ENCODE measurements at places on chromosomes 1 and 21.
A peak's percentile ranks its signal among the peaks of the same experiment; 100 is the strongest.

DNA sequence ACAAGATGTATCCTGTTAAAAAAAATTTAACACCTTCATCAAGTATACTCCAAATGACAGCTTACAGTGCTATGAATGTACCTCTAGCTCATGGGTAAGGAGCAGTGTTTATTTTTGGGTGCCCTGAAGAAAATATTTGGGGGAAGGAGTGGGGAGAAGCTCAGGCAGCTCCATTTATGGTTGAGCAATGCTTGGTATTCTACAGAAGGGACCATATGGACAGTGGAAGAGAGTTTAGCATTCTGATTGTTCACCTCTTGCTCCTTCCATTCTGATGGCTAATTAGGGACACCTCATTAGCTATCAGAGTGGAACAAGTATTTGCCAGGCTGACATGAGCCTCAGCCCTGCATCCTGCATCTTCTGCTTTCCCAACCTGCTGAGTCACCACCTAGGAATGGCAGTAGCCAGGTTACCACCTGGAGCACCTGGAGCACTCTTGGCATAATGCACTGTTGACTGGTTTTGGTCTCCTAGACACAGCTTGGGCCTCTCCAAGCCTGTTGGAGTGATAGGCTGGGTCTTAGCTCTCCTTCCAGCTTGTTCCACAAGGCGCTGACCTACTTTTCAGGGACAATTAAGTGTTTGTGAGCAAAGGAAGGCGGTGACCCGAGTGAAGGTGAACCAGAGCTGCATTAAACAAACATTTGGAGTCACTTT is 62.0 kb upstream of the MACF1 start:
- DNase-seq: no peak

- no peak for DNase-seq
These were observed 136.9 kb upstream of the ERRFI1 start for GRCh38 chr1:8163039-8163438.

GRCh38 chr1:23558140-23558871 is 995 bp downstream of the ID3 start:
- peak; percentile 82 for DNase-seq

- no peak for DNase-seq
These were observed 190.6 kb upstream of the SAMSN1 start for GRCh38 chr21:14736672-14737071.

DNA sequence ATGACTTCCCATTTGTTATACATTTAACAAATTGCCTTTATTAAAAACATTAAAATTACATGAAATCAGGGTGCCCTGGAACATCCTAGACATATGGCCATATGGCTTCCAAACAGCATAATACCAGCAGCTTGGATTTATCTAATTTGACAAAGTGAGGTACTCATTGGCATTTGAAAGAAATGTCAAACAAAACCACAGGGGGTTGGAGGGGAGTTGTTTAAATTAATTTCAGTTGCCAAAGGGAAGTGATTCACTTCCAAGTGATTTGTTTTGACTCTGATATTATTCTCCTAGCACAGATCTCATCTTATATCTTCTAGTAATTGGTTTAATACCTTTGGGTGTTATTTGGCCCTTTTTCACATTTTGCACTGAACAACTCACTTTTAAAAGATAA is 24.5 kb upstream of the POU2F1 start:
- DNase-seq: no peak

GRCh38 chr1:240693036-240693435 is 81.1 kb upstream of the GREM2 start:
- DNase-seq: no peak

DNA sequence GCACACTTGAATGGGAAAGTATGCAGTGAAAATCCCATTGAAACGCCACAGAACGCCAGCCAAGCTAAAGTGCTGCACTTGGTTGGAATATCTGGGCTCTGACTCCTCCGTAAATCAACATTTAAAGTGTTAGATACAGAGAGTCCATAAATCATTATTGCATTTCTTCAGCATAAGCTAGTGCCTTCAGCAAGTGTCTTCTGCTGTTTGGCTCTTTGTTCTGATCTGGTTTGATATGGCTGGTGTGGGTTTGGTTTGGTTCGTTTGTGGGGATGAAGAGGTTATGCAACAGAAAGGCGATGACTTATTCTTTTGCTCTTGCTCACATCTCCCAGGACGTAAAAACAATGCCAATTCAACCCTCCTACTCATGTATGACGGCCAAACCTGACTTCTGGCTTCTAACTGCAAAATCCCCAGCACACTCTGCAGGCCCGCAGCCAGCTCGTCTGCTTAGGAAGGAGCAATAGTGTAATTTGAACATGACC is 121.8 kb upstream of the ERG start:
- DNase-seq: peak; percentile 86

- DNase-seq: no peak
These were observed 8.0 kb downstream of the SMAP2 start for GRCh38 chr1:40381268-40382107.

- DNase-seq: no peak
These were observed 113.0 kb upstream of the VAV3 start for GRCh38 chr1:108077991-108078390.

DNA sequence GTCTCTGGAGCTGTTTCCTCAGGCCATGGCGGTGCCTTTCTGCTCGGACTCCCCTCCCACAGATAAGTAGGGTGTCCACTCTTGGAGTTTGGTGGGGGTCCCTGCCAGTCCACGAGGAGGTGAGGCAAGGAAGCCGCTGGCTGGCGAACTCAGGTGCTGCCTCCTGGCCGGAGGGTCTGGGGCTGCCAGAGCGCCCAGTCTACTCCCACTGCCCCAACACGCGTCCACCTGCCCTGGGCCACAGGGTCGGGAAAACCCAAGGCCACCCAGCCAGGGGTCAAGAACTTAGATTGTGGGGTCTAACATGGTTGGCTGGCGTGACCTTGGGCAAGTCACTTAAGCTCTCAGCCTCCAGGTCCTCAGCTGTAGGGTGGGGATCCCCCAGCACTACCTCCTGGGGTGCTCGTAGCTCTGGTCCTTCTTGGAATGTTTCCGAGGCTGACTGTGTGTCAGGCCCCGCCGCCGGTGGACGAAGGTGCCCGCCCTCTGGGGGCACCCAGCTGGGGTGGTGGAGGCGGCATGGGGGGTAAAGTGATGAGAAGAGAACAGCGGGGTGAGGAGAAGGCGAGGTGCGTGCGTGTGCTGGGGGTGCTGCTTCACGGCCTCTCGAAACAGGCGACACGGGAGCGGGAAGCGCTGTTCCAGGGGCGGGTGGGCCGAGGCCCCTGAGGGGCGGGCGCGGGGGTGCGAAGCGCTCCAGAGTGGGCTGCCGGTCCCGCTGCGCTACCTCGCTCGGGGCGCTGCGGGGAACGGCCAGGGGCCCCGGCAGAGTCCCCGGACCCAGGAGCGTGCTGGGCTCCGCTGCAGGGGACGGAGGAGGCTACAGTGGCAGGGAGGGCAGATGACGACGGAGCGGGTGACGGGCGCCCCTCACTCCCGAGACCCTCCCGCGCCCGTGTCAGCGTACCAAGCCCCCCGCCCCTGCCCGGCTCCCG is 1.2 kb downstream of the SH2D5 start:
- DNase-seq: no peak

DNA sequence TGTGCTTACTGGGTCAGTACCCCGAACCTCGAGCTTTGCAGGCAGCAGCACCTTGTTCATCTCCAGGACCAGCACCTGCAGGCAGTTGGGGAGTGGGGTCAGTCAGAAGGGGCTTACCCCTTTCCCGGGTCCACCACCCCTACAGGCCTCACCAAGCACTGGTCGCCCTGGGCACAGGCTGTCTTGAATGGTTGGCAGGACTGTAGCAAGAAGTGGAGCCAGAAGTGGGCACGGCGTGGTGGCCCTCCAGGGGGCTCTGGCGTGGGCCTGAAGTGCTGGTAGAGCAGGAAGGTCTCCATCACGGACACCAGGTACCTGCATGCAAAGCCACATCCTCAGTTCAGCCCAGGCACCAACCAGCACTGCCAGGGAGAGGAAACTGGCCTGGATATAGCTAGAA is 5.2 kb downstream of the MAP3K6 start:
- no peak for DNase-seq

DNA sequence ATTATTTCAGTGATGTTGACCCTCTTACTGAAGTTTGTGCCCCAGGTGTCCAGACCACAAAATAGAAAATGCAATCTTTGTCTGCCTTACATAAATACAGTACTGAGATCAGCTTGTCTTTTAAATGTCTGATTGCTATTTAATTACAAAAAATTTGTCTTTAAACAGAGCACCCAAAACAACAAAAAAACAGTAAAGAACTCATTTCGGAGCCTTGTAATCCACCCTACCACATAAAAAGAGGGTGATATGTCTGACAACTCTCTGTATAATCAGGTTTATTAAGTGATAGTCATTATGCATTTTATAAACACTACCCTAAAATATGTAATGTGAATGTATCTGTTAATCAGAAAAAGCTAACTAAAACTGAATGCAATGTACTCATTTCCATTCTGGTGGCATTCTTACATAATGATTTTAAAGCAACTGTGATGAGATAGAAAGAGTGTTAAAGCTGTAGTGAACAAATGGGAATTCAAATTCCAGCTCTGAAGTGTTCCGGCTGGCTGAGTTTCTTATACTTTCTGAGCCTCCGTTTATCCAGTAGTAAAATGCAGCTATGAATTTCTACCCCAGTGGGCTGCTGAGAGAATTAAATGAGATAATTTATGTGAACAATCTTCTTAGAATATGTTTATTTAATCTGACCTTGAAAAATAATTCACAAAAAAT is 486.6 kb downstream of the USP25 start:
- no peak for DNase-seq

- DNase-seq: peak; percentile 83
These were observed 81.5 kb downstream of the ABCA4 start for GRCh38 chr1:94039514-94039870.
